ENCODE measurements at places on chromosomes 7 and 10. TPM values are rescaled to one million over a fixed set of nuclear protein-coding genes. Genes with fewer than 3 reads are reported as not detected.

MRM2 gene
- total RNA-seq: 17.2 TPM

STAM gene
- total RNA-seq: 16.4 TPM

PPP1R17 gene
- total RNA-seq: not detected

CACNB2 gene
- 9.0 TPM for total RNA-seq

FXYD4 gene
- total RNA-seq: not detected

GPC2 gene
- total RNA-seq: 1.1 TPM

TUBAL3 gene
- not detected for total RNA-seq

SYT15 gene
- total RNA-seq: 0.92 TPM

NOS3 gene
- 1.3 TPM for total RNA-seq

ETV1 gene
- total RNA-seq: 9.2 TPM

TRIL gene
- total RNA-seq: 1.3 TPM

NPTX2 gene
- total RNA-seq: 2.7 TPM

ZNF273 gene
- 1.7 TPM for total RNA-seq

COL26A1 gene
- total RNA-seq: not detected

GPR22 gene
- total RNA-seq: not detected

SPDYE8 gene
- not detected for total RNA-seq

RBP4 gene
- not detected for total RNA-seq

CUTC gene
- 24.6 TPM for total RNA-seq

ZNF239 gene
- total RNA-seq: 6.8 TPM

EXOC6 gene
- 19.9 TPM for total RNA-seq

PNLIPRP1 gene
- total RNA-seq: not detected

SH2D4B gene
- not detected for total RNA-seq

MGMT gene
- 39.5 TPM for total RNA-seq

PRPS1L1 gene
- 0.09 TPM for total RNA-seq

SFRP5 gene
- not detected for total RNA-seq

CCDC126 gene
- total RNA-seq: 9.2 TPM

ZNF33B gene
- total RNA-seq: 7.7 TPM
